Muscle of leg (tissue), 16 donors: ENCODE measurements at places on chromosomes 6 and 20.

GRCh38 chr20:63106108-63106764 lies 99.5 kb upstream of the BHLHE23 start:
- DNase-seq, result peak; percentile 9

GRCh38 chr6:2725999-2726567 lies 24.6 kb downstream of the MYLK4 start:
- DNase-seq, result peak; percentile 31

DNA sequence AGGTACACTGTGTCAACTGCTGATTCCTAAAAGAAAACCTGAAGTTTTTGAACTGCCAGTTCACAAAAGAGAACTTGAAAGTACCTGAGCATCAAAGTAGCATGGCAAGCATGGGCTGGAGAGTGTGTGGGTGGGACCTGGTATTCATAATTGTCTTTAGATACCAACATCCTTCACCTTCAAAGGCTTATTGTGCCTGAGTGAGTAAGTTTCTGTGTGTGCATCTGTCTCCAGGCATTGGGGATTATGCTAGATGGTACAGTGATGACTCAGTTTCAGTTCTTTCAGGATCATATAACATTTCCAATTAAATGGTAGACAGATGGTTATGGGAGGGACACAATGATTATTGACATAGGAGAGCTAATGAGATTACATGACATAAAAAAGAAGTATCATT lies 238.5 kb downstream of the ZFAND3 start:
- no peak for DNase-seq

- DNase-seq, result peak; percentile 65
These were observed 18.4 kb downstream of the SLC22A23 start for GRCh38 chr6:3438190-3439167.

DNA sequence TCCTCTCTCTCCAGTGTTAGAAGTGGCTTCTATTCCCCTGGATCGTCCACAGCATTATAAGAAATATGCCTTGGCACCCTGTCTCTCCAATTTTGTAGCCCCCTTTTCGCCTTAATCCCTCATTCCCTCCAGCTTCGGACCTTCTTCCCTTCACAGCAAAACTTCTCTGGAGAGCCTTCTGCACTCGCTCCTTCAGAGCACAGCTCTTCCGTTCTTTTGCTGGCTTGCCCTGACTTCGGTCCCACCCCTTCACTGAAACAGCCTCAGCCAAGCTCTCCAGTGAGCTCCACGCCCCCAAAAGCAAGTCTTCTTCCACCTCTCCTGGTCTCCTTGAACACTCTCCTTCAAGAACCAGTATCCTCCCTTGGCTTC lies 134.7 kb upstream of the RNF24 start:
- peak; percentile 88 for DNase-seq

- DNase-seq, result no peak
These were observed 22.4 kb upstream of the BPIFA2 start for GRCh38 chr20:33145521-33145920.

GRCh38 chr6:150775415-150776203 lies 89.9 kb upstream of the MTHFD1L start:
- DNase-seq, result no peak

- no peak for DNase-seq
These were observed 10.5 kb downstream of the SAYSD1 start for GRCh38 chr6:39104528-39104927.

- no peak for DNase-seq
These were observed 797 bp upstream of the ZNF133 start for GRCh38 chr20:18287546-18287914.
